ENCODE measurements at places on chromosomes 13 and 19. TPM values are rescaled to one million over a fixed set of nuclear protein-coding genes. Genes with fewer than 3 reads are reported as not detected.
A peak's percentile ranks its signal among the peaks of the same experiment; 100 is the strongest.

The LGI4 gene
- 31.1 TPM for total RNA-seq

The CABP5 gene
- total RNA-seq: not detected

The ZNF726 gene
- total RNA-seq: 1.3 TPM

The ARHGAP33 gene
- 9.1 TPM for total RNA-seq

The SHISA7 gene
- not detected for total RNA-seq

The ZNF564 gene
- total RNA-seq: 5.9 TPM

The ZNF865 gene
- 3.8 TPM for total RNA-seq

The IQCN gene
- total RNA-seq: 2.9 TPM

The NCAN gene
- total RNA-seq: not detected

The ALKBH7 gene
- total RNA-seq: 39.3 TPM

The MIA gene
- not detected for total RNA-seq

The CERS1 gene
- total RNA-seq: 0.24 TPM

The EPS8L1 gene
- 41.7 TPM for total RNA-seq

The CNMD gene
- total RNA-seq: not detected

The ZIM2 gene
- not detected for total RNA-seq

The USHBP1 gene
- total RNA-seq: 43.3 TPM

The TINCR gene
- total RNA-seq: 1.7 TPM

The LYPD4 gene
- total RNA-seq: not detected

The TSSK6 gene
- 3.6 TPM for total RNA-seq

The IGFL3 gene
- total RNA-seq: not detected

The WDR83 gene
- 10.2 TPM for total RNA-seq

The ZNF724 gene
- total RNA-seq: 3.2 TPM

The ZNF723 gene
- not detected for total RNA-seq

The SPIB gene
- not detected for total RNA-seq

DNA sequence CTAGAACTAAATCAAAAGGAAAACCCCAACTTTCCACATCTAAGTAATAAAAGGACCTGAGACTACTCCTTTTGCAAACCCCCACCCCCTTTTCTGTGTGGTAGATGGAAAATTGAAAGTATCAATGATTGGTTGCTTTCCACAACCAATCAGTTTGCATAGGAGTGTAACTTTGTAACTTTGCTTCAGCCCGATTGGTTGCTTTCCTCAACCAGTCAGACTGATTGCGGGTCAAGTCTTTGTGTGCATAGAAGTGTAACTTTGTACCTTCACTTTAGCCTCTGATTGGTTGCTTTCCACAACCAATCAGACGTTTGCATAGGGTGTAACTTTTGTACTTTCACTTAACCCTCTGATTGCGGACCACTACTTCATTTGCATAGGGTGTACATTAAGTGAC, 8.0 kb upstream of the B3GLCT start:
- DNase-seq: no peak

DNA sequence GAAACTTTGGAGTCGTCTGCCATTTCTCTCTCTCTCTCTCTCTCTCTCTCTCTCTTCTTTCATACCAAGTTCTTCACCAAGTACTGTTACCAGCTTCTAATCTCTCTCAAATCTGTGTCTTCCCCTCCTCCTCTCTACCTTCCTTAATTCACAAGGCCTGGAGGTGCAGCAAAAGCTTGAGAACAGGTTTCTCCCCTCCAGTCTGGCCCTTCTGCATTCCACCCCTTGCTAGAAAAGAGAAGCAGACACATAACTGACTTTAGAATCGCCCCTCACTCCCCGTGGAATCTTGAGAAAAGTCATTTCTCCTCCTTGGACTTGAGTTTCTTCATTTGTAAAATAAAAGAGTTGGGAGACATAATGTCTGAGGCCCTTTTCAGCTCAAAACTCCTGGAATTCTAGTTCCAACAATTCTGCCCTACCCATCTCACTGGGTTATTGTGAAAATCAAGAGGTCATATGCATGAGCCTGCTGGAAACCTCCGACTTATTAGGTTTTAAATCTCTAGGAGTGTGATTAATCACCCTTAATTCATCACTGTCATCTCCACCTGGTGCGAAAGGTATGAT, 20.4 kb downstream of the AMER2 start:
- no peak for DNase-seq

- no peak for DNase-seq
Measured at GRCh38 chr19:4449022-4449638, 8.5 kb downstream of the UBXN6 start.

DNA sequence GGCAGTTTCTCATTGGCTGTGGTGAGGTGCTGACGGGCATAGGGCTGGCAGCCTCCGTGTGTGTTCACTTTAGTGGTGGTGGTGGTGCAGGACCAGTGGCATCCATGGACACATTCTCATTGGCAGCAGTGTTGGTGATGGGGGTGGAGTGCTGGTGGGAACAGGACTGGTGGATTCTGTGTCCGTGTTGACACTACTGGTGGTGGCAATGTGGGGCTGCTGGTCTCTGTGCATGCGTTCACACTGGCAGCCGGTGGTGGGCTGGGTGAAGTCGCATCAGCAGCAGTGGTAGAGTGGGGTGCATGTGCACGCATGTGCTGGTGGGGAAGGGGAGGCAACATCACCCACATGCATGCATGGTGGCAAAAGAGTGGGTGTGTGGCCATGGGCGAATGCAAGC, 1471.4 kb upstream of the PCDH20 start:
- no peak for DNase-seq

DNA sequence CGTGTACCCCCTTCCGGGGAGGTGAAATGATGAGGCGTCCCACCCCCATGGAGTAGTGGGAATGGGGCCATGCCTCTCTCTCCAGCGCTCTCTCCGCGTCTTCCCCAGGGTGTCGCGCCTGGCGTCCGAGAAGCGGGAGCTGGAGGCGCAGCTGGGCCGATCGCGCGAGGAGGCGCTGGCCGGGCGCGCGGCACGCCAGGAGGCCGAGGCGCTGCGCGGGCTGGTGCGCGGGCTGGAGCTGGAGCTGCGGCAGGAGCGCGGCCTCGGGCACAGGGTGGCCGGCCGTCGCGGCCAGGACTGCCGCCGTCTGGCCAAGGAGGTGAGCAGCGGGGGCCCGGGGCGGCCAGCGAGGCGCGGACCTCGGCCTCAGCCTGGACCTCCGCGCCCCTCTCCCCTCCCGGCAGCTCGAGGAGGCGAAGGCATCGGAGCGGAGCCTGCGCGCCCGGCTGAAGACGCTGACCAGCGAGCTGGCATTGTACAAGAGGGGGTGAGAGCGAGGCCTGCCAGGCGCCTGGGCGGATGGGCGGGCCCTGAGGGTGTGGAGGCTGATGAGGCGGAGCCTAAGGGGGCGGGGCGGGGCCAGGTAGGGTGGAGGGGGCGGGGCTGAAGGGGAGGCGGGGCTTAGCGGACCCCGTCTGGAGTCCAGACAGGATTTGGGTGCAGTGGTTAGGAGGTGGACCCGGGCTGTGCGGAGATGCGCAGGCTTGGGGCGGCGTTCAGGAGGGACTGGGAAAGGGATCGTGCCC, 7.7 kb downstream of the PGLYRP1 start:
- peak; percentile 46 for DNase-seq

- DNase-seq: no peak
Measured at GRCh38 chr13:98916403-98916802, 61.5 kb downstream of the DOCK9 start.

- no peak for DNase-seq
Measured at GRCh38 chr19:45446944-45447343, 20.9 kb upstream of the FOSB start.

DNA sequence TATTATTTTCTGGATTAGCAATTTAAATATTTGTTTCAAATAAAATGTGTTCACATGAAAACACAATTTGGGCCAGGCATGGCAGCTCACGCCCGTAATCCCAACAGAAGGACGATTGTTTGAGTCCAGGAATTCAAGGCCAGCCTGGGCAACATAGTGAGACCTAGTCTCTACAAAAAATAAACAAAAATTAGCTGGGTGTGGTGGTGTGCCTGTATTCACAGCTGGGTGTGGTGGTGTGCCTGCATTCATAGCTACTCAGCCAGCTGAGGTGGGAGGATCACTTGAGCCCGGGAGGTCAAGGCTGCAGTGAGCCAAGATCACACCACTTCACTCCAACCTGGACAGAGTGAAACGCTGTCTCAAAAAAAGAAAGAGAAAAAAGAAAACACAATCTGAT, 46.4 kb downstream of the KPNA3 start:
- DNase-seq: no peak

GRCh38 chr13:87941226-87941625, 270.1 kb downstream of the SLITRK5 start:
- DNase-seq: no peak

- no peak for DNase-seq
Measured at GRCh38 chr13:75687150-75687763, 51.1 kb downstream of the LMO7 start.

GRCh38 chr13:108345016-108345415, 75.5 kb downstream of the TNFSF13B start:
- DNase-seq: no peak

DNA sequence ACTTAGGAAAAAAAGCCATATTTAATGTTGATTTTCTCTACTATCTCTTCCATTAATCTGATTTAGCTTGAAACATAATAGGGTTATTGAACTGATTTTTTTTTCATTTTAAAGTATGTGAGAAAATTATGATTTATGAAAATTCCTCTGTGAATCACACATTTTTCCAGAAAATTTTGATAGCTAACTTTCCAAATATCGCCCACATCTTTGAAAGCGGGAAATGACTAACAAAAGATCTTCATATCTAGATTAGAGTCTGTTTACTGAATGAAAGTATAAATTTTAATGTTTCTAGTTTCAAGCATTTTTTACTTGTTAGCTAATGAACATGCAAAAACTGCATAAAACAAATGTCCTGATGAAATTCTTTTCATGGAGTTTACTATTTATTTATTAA, 97.4 kb downstream of the POSTN start:
- DNase-seq: no peak

DNA sequence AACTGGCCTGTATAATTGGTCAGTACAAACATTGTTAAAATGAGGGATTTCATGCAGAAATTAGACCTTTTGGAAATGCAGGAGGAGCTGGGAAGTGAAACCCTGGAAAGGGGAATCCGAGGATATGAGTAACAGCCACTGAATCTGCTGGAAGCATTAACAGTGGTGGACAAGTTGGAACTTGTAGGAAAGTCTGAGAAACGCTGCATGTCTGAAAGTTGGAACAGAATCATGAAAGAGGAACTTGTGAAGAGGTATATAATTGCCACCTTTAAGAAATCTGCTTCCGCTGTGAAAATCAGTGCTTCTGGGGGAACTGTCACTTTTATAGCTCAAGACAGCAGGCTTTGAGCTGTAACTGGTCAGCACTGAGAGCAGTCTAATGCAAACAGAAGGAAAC, 716.5 kb upstream of the PRR20A start:
- DNase-seq: no peak

GRCh38 chr19:50315773-50316448, 13.3 kb downstream of the KCNC3 start:
- no peak for DNase-seq

- DNase-seq: no peak
Measured at GRCh38 chr13:66154354-66154753, 1075.8 kb downstream of the PCDH9 start.

DNA sequence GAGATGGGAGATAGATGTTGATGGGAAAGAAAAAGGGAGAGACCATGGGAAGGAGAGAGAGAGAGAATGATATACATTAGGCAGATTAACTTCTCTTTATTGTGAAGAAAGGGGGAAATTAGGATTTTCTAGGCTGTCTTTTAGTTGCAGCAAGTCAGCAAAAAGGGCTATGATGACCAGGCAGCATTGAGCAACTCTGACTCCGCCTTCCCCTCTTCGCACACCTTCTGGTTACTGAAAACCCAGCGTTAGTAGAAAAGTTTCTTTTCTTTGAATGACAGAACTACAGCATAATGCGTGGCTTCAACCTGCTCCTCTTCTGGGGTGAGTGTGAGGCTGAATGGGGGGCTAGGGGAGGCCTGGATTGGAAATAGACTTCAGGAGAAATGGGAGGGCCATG, at the start of gene ADGRE1:
ADGRE1 (plus strand) TSS at position 264 of the 400 bp plus-strand sequence; CDS start at position 294, 30 bp downstream.
- no peak for DNase-seq

DNA sequence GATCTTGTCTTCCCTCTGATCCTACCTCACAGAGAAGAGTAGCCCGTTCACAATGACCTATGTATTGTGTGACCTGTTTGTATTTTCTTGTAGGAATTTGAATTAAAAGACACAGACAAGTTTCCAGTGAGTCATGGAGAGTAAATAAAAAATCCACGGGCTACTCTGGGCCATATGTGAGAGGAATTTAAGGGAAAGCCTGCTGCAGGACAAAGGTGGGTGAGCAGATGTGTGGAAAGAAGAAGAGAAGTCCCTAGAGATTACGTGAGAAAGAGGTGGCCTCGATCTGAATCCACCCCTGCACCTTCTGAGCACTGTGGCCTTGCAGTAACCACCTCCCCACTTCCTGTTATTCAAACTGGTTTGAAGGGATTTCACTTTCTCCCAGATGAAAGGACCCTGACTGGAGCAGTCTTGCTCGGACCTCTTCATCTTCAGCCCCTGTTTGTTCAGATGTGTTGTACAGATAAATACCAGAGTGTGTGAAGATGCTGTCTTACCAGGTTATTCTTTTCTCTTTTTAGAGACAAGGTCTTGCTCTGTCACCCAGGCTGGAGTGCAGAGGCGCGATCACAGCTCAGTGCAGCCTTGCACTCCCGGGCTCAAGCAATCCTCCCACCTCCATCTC, 205.4 kb downstream of the PDS5B start:
- DNase-seq: no peak

GRCh38 chr19:35524181-35524837, 3.8 kb downstream of the SBSN start:
- no peak for DNase-seq

- no peak for DNase-seq
Measured at GRCh38 chr19:8705742-8706141, 7.1 kb upstream of the ACTL9 start.

DNA sequence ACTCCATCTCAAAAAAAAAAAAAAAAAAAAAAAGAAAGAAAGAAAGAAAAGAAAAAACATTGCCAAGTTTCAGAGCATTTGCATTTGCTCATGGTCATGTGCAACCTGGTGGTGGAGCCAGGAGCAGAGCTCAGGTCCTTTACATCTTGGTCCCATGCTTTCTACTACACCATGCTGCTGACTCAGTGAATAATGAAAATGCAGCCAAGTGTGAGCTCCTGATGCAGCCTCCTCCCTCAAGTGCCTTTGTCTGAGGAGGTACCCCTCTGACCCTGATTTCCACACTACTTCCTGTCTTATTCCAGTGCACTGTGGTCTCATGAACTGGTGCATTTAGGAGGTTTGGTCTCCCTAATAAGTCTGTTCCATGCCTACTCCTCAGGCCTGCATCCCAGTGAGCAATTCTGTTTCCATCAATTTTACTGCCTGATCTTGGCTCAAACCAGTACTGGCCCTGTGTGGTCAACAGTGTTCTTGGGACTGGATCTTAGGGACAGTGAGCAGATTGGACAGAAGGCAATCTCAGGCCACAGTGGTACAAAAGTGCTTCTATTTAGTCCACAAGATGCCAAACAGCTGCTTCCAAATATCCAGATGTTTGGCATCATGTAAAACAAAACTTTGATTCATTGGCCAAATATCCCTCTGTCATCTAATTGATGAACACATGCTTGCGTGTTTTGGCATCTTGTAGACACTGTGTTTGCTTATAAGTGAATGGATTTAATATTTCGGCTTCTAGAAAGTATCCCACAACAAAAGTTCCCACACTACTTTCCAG, 28.8 kb upstream of the LRCH1 start:
- no peak for DNase-seq

Measured in omental fat pad (tissue), 4 donors.